ENCODE measurements at places on chromosomes 7 and 10.

DNA sequence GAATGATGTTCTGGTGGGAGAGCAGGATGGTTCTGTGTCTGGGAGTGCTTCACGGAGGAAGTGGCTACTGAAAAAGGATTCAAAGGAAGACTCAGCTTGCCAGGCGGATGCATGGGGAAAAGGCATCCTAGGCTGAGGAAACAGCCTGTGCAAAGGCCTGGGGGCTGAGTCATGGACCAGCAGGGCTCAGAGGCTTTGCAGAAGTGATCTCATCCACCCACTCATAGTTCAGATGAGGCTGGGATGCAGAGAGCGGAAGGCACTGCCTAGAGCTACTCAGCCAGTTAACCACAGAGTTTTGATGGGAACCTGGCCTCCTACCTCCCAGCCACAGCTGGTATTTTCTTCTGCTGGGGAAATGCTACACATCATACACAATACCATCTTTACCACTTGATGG, 15.8 kb upstream of the ADAMTS14 start:
- DNase-seq: peak; percentile 93

- no peak for DNase-seq
Measured at GRCh38 chr10:132383101-132383500, 13.9 kb upstream of the PWWP2B start.

DNA sequence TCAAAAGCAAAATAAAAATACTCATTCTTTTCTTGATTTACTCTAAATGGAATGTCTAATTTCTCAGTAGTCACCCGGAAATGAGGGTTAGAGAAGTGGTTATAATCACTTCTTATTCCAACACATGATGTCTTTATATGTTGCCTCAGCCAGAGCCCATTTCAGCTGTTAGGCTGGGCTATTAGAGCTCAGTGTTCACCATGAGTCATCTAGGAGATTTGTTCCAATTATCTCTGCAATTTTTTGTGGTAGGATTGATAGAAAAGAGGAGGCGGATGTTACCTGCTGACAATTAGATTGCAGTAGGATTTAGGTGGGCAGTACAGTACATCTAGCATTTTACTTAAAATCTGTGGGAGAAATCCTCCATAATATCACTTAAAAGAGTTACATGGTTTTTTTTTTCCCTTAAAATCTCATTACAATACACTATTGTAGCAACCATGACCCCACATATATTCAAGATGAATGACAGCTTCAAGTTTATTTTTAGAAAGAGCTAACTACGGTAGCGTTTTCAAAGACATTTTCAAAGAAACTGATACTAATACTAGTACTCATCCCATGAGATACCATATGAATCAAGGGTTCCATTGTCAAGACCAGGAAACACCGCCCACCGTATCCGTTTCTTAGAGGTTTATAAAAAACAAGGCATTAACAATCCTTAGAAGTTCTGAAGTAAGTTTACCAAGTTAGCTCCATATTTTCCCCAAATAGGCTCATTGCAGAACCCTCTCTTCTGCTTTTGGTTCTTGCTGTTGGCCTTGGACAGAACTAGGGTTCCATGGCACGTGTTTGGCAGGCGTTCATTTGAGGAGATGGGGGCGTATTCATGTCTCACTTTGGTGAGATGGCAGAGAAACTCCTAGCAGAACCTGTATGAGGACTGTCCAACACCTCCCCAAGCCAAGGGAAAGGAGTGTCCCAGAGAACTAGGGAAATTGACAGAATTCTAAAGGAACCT, 10.4 kb downstream of the CPA2 start:
- DNase-seq: peak; percentile 66

- DNase-seq: no peak
Measured at GRCh38 chr10:129839285-129840195, 124.5 kb downstream of the EBF3 start.

DNA sequence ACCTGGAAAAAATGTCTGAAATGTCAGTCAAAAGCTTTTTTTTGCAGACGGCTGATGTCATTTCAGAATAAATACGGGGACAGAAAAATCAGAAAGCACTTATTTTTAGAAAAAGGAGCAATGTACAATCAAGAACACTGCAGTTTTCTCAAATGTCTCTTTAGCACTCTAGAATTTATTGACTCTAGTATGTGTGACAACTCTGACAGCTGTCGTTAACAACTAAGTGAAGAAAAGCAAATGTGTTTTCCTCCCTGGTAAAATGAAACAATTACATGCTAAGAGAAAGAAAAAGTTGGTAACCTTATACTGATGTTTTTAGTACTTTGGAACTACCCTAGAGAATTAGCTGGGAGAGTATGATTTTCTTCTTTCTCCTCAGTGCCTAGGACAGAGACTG, 497.4 kb downstream of the GRM8 start:
- no peak for DNase-seq

- no peak for DNase-seq
Measured at GRCh38 chr10:44591911-44592310, 207.0 kb upstream of the CXCL12 start.

DNA sequence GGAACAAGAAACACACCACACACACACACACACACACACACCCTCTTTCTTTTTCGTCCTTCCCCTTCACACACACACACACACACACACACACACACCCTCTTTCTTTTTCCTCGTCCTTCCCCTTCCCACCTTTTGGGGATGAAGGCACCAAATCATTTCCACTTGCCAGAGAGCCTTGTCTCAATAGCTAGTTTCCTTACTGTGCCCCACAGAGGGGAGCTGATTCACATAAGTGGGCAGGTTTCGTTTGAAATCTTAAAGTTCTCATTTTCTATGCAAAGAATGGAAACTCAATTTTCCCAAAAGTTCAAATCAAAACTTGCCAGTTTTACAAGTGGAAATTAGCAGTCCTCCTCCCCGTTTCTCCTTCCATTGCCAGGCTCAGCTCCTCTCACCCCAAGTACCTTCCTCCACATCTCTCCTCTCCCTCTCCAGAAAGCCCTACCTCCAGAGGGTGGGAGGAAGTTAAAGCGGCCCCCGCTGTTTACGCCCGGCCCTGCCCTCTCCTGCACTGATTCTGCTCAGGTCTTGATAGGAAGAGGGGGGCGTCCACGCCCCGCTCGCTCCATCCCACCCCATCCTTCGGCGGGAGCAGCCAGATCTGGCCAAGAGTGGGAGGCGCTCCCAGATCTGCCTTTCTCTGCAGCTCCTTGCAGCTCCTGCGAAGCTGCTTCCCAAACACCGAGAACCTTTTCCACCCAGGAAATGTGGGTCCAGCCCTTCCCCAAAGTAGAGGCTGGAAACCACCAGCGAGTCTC, 1.3 kb downstream of the CTTNBP2 start:
- peak; percentile 5 for DNase-seq

DNA sequence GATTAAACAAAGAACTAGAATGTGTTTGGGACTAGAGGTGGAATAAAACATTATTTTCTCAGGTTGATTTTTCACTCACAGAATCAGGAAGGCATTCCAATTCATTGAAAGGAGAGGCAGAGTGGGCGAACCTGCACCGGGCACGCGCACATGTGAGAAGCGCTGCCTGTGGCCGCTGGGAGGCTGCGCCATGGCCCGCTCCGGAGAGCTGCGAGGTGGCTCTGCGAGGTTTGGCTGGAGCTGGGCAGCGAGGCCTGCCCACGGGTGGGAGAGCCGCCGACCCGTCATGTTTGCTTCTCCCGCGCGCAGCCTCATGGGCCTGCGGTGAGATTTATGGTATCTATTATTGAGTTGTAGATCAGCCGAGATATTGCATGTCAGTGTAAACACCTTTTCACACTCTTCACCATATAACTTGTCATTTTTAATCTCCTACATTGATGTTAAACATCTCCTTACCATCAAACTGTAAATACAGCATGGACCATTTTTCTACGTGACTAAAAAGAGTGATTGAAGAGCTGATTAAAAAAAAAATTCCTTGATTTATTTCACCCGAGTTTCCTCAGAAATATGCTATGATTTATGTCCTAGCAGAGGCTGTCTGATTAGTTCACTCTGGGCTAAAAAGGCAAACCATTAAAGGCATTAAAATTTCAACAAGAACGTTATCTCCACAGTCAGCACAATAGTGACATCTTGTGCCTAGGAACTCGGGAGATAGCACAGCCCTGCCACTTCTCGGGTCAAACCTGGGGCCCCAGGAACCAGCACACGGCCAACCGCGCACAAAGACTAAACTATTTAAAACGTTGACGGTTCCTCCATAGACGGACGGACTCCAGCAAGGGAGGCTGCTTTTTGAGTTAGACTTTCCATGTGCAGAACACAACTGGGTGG, 96.6 kb upstream of the RNF32 start:
- DNase-seq: no peak

DNA sequence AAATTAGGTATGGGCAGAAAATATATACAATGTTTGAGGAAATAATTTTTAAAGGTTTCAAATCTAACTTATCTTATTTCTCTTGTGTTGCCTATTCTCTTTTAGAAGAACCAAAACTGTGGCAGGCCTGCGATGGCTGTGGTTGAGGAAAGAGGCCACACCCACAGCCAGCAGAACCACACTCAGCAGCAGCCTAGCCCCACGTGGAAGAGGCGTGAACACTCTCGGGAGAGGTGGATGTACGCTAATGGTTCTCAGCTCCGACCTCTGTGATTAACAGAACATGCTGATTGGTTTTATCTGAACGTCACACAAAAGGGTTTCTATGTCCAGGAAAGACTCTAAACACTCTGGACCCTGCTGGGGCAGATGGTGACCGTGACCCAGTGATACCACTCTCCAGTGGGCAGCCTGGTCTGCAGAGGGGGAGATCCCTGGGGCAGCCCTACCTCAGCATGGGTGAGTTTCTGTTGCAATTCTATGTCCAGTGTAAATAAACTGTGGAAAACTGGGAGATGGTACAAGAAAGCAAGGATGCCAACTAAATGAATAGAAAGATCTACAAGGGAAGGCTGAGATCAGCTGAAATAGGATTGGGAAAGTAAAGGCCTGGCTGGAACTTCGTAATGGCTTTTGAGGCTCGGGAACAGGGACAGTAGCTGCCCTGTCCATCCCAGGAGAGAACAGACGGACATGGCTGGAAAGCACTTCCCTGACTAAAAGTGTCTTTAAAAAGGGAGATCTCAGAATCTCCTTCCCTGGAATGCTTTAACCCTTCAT, 26.6 kb downstream of the DIP2C start:
- no peak for DNase-seq

DNA sequence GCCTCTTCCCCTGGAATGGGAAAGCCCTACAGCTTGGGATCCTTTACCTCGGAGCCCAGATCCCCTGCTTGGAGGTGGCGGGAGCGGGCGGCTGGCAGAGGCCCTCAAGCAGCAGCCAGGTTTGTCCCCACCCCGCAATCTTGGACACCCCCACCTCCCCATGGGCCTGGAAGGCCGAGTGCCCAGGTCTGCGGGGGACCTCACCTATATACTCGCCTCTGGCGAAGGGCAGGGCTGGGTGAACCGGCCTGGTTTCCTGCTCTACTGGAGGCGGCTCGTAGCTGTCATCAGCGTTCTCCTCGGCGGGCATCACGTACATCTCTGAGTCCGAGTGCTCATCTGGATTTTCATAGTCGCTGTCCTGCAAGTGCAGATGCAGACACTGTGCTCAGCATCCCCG, 44.2 kb downstream of the BLNK start:
- DNase-seq: no peak

GRCh38 chr10:70296406-70296899, 12.6 kb upstream of the NPFFR1 start:
- peak; percentile 82 for DNase-seq

DNA sequence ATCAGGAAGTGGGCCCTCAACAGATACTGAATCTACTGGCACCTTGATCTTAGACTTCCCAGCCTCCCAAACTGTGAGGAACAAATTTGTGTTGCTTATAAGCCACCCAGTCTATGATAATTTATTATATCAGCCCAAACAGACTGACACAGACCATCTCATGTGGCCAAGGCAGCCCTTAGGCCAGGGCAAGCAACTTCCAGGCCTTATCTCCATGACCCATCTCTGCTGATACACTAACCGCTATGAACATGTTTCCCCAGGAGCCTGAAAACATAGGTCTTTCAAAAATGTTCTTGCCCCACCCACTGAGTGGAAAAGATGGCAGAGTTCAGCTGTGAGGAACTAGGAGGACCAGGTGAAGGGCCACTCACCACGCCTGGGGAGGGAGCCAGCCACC, 3.2 kb upstream of the BLOC1S2 start:
- no peak for DNase-seq

DNA sequence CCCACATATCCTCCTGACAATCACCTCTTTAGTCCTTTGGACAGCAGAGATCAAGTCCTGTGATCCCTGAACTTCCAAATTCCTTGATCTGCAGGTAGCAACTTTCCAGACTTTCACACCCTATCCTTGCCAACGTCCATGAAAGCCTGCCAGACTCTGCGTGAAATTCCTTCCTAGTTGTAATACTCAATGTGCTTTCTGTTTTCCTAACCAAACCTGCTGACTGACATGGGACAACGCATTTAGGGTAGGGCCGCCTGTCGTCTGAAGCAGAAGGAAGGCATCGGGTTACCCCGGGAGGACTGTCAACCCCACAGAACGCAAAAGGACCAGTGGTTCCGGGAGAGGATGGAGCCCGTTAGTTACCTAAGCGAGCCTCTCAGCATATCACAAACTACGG, 23.9 kb downstream of the ITGA8 start:
- DNase-seq: no peak

DNA sequence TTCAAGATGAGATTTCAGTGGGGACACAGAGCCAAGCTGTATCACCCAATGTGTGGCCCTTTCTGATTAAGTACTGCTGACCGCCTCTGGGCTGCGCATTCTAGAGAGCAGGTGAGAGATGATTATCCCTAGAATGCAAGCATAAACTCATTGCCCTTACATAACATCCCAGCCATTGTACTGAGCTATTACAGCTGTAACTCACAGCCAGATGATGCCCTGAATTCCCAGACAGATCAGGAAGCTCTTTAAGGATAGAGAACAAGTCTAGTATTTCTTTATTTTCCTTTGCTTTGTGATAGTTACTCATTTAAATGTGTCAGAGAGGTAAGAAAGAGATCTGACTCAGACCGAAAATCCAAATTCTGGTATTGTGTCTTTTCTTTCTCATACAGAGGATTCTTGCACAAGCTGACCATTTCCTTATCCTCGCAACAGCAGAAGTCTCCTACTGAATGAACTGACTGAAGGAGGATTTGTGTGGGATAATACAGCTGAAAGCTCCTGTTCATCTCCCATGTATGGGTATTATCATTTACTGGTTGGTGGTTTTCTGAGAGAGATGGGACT, 58.4 kb downstream of the ZNF22 start:
- peak; percentile 24 for DNase-seq

- DNase-seq: no peak
Measured at GRCh38 chr7:156151078-156151477, 338.8 kb upstream of the SHH start.

DNA sequence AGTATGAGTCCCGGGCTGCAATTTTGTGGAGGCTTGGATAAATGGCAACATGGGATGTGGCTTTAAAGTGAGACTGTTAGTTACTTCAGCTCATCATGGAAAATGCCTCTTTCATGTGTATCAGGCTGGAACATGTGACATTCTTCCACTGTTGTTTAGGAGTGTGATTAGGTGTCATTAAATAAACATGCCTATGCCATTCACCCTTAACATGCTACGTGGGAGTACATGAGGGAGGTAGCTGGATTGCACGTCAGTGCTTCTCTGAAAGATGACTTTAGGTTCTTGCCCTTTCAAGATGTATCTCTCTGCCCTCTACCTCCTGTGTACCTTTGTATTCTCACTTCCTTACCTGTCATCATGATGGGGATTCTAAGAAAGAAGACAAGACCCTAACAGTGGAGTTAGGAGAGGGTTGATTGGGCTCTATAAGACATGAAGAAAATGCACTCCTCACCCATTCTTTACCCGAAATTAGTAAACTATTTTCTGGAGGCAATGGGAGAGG, 8.9 kb downstream of the AKR1E2 start:
- DNase-seq: no peak

GRCh38 chr10:123269675-123270074, 115.5 kb downstream of the BUB3 start:
- no peak for DNase-seq

GRCh38 chr10:110268442-110268841, 36.3 kb downstream of the SMNDC1 start:
- no peak for DNase-seq

All from epithelial cell of esophagus (primary cell).